ENCODE measurements at places on chromosomes 11 and 22.
A peak's percentile ranks its signal among the peaks of the same experiment; 100 is the strongest.

DNA sequence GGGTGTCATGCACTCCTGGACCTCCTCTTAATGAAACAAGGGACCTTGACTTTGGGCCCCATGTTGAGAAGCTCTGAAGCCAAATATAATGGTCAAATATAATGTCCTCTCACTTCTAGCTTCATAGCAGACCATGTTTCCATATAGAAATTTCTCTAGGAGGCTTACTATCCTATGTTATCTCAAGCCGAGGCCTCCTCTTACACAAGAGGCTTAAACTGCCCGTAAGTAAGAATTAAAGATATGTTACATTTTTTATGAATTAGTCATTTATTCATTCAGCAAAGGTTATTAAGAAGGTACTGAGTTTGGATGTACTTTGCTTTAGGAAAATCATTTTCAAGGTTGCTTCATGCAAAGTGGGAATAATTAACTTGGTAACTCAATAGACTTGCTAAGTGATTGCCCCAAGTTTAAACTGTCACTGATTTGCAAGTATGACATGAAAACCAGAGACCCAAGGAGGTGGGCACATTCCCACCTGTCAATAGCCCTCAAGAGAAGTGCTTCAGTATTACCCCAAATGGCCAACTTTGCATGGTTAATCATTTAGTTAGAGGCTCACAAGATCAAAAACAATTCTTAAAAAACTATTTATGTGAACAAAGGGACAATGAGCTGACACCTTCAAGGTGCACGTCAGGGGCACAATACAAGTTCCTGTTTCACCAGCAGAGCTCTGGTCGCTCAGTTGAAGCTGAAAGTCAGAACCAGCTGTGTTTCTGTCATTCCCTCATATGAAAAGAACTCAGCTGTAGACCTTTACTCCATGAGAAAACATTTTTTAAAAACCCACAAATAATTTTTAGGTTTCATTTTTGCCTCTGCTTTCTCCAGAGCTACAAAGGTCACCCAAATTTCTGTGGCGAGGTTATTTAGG, 20.9 kb downstream of the BDNF start:
- no peak for DNase-seq

DNA sequence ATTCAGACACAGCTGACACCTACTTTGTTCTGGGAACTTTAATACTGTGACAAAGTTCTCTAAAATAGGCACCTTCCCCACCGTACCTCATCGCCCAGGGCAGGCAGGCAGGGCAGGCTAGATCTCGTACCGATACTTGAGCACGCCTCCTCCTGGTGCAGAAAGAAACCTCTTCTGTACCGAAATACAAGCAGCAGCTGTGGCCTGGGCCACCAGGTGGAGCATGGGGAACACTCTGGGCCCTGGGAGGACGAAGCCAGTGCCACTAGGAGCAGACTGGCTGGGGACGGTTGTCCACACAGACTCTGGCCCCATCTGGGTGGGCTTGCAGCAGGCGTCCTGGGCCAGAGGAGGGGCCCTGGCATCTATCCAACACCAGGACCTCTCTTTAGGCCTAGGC, 12.8 kb downstream of the PMM1 start:
- peak; percentile 84 for DNase-seq

DNA sequence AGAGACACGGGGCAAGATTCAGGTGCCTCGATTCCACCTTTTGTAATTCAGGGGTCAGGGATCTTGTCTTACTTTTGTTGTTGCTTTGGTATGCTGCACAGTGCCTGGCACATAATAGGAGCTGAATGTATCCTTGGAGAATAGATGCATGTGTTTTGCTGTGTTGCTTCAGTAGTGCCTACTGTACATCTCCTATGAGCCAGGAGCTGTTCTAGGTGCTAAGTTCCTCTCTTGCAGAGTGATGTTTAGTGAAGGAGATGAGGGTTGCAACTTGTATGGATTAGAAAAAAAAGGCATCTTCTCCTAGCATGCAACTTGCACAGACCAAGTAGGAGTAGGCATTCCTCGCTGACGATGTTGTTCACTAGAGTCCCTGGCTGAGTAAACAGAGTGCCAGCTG, 555.4 kb downstream of the NTM start:
- DNase-seq: no peak

- DNase-seq: no peak
Observed at GRCh38 chr22:49462795-49463194, 364.9 kb downstream of the BRD1 start.

GRCh38 chr11:12413141-12414052, 36.0 kb downstream of the PARVA start:
- DNase-seq: no peak

- DNase-seq: no peak
Observed at GRCh38 chr11:76649011-76649410, 21.5 kb downstream of the LRRC32 start.

- DNase-seq: no peak
Observed at GRCh38 chr11:17646451-17647145, 72.8 kb upstream of the MYOD1 start.

DNA sequence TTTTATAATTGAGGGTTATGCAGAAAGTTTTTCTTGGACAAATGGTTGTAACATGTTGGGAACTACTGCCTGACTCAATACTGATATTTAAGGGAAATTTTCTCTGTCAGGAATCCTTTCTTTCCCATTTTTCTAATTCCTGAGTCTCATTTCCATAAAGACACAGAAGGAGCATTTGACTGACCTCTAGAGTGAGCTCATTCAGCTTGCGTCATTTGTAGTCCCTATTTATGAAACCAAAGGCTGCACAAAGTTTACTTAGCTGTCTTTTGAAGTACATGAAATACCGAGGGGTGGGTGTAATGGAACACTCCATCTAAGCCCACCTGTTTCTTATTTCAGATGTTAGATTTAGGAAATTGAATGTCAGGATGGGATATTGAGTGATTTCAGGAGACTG, 359.5 kb upstream of the C11orf87 start:
- no peak for DNase-seq

DNA sequence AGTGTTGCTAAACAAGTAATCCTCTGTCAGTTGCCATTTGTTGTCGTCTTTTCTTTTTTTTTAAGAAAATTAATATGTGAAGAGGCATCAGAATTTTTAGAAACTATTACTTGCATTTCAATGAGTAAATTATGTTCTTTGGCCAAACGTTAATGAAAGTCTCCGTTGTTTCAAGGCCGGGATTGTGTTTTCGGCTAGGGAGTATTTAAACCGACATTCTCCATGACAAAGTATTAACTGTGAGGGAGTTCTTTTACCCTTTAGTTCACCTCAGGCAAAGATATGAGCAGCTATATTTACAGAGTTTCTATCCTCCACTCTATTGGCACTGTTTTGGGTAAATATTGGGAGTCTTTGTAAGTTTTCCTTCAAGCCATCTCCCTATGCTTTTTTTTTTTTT, 668.9 kb downstream of the METTL15 start:
- DNase-seq: no peak

DNA sequence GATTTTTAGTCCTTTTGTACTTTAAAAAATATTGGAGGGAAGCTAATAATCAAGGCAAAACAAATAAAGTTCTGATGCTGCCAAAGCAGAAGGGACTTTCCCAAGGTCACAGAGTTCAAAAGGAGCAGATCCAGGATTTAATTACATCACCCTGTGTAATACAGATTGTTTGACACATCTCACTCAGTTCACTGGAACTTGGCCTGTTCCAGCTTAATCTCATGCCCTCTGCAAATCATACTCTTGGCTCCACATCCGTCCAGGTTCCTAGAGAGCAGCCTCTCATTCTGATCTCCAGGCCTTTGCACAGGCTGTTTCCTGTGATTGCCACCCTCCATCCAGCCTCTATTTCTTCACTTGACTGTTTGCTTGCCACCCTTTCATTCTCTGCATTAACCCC, 151.7 kb downstream of the SPON1 start:
- DNase-seq: no peak

GRCh38 chr11:61004180-61004611, 32.7 kb downstream of the CD6 start:
- DNase-seq: no peak

GRCh38 chr11:111124724-111125123, 120.8 kb upstream of the POU2AF2 start:
- DNase-seq: no peak

DNA sequence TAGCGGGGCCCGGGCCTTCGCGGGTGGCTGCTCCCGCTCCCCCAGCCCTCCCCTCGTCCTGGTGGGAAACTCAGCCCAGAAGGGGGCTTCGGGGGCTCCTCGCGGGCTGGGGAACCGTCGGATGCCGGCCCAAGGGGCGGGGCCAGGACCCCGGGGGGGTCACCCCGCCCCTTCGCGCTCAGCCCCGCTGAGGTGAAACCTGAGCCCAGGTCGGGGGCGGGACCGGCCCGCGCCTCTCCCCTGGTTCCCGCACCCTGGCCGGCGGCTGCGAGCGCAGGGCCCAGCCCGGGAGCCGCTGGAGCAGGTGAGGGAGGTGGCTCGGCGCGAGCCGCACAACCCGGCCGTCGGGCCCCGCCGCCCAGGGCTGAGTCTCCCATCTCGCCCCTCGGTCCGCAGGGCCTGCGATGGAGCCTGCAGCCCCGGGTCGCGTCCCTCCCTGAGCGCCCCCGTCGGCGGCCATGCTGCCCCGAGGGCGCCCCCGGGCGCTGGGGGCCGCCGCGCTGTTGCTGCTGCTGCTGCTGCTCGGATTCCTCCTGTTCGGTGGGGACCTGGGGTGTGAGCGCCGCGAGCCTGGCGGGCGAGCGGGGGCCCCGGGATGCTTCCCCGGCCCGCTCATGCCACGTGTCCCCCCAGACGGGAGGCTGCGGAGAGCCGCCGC, at the start of gene LARGE2:
Gene LARGE2 (plus strand): TSS at position 232 of the 658 bp plus-strand sequence. CDS start 227 bp downstream, at position 459.
- no peak for DNase-seq

- peak; percentile 39 for DNase-seq
Observed at GRCh38 chr11:13921545-13921944, 41.0 kb upstream of the SPON1 start.

- DNase-seq: no peak
Observed at GRCh38 chr22:50056214-50056972, 1.7 kb downstream of the TTLL8 start.

- DNase-seq: no peak
Observed at GRCh38 chr22:30892286-30892685, 76.3 kb downstream of the MORC2 start.

GRCh38 chr22:28246397-28246796, 327.3 kb upstream of the PITPNB start:
- no peak for DNase-seq

DNA sequence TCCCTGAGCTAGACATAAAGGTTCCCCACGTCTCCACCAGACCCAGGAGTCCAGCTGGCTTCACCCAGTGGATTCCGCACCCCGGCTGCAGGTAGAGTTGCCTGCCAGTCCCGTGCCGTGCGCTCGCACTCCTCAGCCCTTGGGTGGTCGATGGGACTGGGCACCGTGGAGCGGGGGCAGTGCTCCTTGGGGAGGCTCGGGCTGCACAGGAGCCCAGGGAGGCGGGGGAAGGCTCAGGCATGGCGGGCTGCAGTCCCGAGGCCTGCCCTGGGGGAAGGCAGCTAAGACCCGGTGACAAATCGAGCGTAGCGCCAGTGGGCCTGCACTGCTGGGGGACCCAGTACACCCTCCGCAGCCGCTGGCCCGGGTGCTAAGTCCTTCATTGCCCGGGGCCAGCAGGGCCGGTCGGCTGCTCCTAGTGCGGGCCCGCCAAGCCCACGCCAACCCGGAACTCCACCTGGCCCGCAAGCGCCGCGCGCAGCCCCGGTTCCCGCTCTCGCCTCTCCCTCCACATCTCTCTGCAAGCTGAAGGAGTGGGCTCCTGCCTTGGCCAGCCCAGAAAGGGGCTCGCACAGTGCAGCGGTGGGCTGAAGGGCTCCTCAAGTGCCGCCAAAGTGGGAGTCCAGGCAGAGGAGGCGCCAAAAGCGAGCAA, 9.5 kb upstream of the TREH start:
- DNase-seq: no peak

- no peak for DNase-seq
Observed at GRCh38 chr11:120352405-120352804, 16.2 kb downstream of the ARHGEF12 start.

- DNase-seq: no peak
Observed at GRCh38 chr11:12581923-12582322, 92.3 kb upstream of the TEAD1 start.

Measured in cerebellar cortex (tissue), 1 donor.